ENCODE measurements at places on chromosomes 5 and 9.
A peak's percentile ranks its signal among the peaks of the same experiment; 100 is the strongest.

DNA sequence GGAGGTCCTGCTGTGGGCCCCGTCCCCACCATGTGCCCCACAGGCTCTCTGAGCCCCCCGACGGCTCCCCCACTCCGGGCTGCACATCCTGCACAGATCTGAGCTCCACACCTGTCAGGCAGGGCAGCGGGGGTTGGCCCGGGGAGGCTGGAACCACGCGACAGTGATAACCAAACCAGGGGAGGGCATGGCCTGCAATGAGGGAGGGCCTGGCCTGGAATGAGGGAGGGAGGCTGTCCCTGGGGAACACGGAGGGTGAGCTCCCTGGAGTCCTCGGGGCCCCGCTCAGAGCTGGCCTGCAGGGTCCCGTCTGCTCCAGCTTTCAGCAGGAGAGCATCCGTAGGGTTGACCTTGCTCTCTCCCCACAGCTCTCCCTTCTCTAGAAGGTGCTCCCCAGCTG lies 30.5 kb downstream of the SLC9A3 start:
- DNase-seq = no peak

- DNase-seq = no peak
Observed at GRCh38 chr5:27377626-27378025, 339.2 kb upstream of the CDH9 start.

DNA sequence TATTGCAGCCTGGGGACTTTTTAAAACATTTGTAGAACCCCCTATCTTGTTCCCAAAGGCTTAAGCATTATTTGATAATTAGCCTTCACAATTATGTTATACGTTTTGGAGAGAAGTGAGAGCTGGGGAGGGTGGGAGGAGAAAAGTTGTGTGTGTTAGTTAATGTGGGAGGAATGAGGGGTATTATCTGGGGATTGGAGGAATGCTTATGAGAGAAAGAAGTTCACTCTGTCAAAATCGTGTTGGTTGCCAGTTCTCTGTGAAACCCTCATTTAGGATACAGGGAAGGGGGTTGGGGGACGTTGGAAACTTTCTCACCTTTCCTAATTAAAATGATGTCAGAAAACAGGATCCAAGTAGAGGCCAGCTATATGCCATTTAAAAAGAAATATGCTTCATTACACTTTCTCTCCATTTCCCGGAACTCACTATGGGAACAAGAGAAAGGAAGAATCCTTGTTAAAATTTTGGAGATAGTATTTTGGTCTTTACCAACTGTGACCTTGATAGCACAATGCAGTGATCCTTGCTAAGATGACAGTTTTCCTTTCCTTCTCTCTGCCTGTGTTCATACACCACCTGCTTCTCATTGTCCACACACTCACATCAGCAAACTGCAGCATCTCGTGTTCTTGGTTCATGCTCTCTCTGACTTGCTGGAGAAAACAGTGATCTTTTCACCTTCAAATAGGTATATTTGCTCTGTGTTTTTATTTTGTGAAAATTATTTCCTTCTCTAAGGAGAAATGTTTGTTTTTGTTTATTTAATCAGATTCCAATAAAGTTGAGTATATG lies 336.7 kb upstream of the CLINT1 start:
- no peak for DNase-seq

GRCh38 chr5:6875376-6875775 lies 162.1 kb downstream of the TENT4A start:
- peak; percentile 41 for DNase-seq

- DNase-seq = no peak
Observed at GRCh38 chr5:180178531-180179441, 30.2 kb downstream of the RASGEF1C start.

DNA sequence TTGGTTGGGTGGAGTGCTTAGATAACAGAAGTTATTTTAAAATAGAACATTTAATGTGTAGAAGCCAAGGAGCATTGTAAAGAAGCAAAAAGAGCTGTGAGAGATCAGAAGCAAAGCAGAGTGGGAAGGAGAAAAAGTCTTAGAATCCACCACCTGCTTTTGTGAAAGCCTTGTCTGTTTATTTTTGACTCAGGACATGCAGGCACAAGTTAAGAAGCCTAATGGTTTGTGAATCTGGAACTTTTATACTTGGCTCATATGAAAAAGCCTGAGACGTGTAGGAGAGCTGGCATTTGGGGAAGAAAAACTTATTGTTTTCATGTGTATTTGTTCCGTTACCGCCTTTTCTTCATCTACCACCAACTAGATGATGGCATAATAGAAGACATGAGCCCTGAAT lies 38.5 kb upstream of the ITGA2 start:
- no peak for DNase-seq

Measured in Caco-2 (cell line).